ENCODE measurements at places on chromosomes 7 and 10.

DNA sequence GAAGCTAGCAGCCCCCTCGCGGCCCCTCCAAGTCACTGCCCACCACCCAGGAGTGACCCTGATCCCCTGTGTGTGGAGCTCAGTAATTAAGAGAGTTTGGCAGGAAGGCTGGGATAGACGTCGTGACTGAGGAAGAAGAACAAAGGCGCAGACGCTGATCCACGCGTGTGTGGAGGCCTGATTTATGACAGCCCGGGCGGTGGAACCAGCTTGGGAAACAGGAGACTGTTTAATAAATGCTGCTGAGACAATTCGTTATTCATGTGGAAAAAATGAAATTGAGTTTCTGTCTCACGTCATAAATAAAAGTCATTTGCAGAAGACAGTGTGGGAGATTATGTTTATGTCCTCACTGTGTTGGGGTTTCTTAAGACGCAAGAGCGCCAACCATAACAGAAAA, 130.8 kb downstream of the ELFN1 start:
- DNase-seq, result no peak

- DNase-seq, result no peak
Measured at GRCh38 chr10:33325929-33326328, 8.5 kb downstream of the NRP1 start.

DNA sequence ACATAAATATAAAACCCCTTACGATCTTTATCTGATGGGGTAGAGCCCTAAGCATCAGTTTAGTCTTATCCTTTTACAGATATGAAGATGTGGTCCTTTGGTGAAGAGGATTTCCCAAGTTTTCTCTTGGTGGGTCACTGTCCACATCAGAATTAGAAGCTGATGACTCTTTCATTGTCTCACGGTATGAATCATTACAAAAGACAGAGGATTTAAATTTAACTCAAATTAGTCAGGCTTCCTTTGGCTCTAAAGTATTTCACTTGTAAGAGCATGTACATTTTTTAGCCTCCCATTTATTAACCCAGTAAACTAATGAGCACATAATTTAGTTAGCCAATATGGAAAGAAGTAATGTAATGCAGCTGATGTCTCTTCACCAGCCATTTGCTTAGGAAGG, 49.9 kb upstream of the TMEM26 start:
- no peak for DNase-seq

- DNase-seq, result no peak
Measured at GRCh38 chr10:113084031-113084430, 134.0 kb downstream of the TCF7L2 start.

DNA sequence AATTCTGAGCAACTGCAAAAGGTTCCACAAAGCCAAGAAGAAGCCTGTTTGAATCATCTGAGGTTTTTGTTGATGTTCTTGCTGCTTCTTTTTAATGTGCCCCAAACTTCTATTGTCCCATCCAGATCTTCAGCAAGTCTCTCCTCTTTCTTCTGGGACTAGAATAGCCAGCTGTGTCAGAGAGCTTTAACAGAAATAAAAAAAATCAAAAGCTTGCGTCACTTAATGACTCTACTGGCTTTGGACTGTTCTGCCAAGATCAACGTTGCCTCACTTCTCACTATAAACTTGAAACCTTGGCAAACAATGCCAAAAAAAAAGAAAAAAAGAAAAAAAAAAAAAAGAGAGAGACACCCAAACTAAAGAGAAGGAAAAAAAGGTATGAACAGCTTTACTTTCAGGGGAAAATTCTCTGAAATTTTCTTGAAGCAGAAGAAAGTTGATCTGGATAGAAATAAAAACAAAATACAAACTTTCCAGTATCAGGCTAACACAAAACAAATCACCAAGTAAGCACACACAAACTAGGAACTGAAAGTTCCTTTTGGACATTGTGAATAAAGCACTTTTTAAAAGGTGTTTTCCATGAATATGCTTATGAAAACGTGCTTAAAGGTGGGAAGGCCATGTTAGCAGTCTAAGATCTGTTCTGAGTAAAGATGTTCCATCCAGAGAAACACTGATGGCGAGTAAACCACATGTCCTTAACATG, 14.8 kb downstream of the USP54 start:
- peak; percentile 47 for DNase-seq

All from hippocampal formation (tissue), 2 donors.